ENCODE measurements at places on chromosomes 16 and 17.

DNA sequence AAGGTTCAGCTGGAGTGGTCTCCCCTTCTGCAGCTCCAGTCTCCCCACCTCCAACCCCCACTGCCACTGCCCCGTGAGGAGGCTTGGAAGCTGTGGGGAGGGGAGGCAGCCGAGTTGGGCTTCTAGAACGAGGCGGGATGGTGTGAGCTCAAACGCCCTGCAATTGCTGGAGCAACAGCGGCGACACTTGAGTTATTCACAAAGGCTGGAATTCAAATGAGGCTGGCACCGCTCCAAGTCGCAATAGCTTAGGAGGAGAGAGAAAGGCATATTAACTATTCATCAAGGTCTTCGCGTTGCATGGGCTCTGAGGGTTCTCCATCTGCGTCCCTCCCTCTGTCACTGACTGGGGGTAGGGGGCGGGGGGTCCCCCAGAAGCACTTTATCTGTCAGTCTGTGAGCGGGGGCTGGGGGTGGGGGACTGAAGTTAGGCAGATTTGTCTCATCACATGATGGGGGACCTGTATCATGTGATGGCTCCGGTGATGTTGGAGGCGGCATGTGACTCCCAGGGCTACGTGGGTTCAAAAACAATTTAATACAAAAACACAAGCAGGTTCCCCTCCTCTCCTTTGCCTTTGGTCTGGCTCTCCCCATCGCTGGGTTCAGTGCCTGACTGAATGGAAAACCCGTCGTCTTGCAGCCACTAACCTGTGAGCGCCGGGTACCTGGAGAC lies 70.5 kb downstream of the RBBP6 start:
- peak overlapping the region; percentile 17 for H3K4me3 ChIP-seq
- peaks cover 5% of the 10 kb centered on the region for H3K27me3 ChIP-seq
- H3K27ac ChIP-seq: no peak overlapping the region
- DNase-seq: peak; percentile 59

- H3K27ac ChIP-seq: no peak overlapping the region
- peak; percentile 12 for DNase-seq
- peaks cover 3% of the 10 kb centered on the region for H3K4me1 ChIP-seq
Measured at GRCh38 chr16:65336160-65336559, 214.3 kb upstream of the CDH11 start.

- no peak overlapping the region for H3K4me3 ChIP-seq
- no peaks in the 10 kb centered on the region for H3K27me3 ChIP-seq
- no peaks in the 10 kb centered on the region for H3K4me1 ChIP-seq
- DNase-seq: no peak
Measured at GRCh38 chr17:34076743-34077631, 178.1 kb upstream of the CCL2 start.

DNA sequence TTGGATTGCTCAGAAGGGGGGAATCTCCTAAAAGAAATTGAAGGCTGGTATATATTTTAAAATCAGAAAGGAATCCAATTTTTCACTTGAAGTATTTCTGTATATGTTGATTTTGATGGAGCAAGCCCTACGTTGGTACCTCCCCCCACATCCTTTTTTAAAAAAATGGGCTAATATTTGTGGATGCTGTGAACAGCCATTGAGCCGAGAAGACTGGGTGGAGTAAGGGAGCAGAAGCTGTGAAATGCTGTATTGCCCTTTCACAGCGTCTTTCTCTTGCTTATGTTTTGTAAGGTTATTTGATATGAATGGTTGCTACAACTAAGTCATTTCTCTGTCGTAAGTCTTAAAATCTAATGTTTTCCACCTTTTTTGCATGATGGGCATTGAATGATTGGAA lies 2.3 kb downstream of the PAFAH1B1 start:
- peaks cover 2% of the 10 kb centered on the region for H3K4me1 ChIP-seq
- H3K27me3 ChIP-seq: no peaks in the 10 kb centered on the region
- no peaks in the 10 kb centered on the region for H3K36me3 ChIP-seq
- DNase-seq: peak; percentile 14

DNA sequence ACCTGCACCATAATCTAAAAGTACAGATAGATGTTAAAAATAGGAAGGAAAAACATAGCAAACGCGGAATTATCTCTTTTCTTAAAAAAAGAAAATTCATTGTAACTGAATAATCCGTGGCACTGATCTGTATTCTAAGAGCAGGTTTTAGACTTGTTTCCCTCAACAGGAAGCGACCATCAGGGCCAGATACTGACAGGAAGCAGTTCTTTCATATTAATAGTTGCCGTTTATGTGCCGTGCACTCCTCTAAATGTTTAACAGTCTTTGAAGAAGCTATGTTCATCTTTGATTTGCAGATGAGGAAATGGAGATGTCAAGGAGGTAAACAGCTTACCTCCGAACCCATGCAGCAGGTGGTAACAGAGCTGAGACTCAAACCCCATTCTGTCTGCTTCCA lies 23.6 kb downstream of the DYNLRB2 start:
- no peaks in the 10 kb centered on the region for H3K27me3 ChIP-seq
- no peak overlapping the region for H3K4me3 ChIP-seq
- H3K36me3 ChIP-seq: no peaks in the 10 kb centered on the region
- H3K27ac ChIP-seq: no peak overlapping the region
- DNase-seq: no peak

DNA sequence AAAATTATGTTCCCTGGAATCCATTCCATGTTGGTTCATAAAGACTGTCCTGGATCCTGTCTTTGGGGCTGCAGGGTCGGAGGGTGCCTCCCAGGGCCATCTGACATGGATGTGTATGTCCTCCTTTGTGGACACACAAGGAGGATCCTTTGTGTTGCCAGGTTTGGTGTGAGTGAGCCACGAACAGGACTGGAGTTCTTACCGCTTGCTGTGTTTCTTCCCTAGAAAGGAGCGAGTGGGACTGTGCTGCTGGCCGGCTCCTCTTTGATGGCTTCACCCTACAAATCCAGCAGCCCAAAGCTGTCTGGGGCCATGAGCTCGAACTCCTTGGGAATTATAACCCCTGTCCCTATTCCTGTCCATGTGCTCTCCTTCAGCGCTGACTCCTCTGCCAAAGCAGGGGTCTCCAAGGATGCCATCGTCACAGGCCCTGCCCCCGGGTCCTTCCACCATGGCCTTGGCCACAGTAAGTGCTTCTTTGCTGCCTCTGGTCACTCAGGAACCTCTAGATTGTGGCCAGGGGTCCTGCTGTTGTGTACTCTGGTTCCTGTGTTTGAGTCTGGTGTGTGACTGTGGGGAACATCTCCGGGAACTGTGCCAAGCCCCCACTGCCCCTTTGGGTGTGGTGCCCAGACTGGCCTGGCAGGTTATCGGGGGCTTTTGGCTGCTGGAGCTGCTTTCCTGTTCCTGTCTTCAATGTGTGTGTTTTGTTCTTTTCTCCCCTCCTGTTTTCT lies 29.5 kb downstream of the UBN1 start:
- no peak overlapping the region for H3K4me3 ChIP-seq
- H3K27ac ChIP-seq: no peak overlapping the region
- no peak for DNase-seq
- H3K4me1 ChIP-seq: peaks cover 2% of the 10 kb centered on the region
- H3K36me3 ChIP-seq: peaks cover 33% of the 10 kb centered on the region

- no peaks in the 10 kb centered on the region for H3K27me3 ChIP-seq
- DNase-seq: peak; percentile 13
- no peaks in the 10 kb centered on the region for H3K36me3 ChIP-seq
- H3K4me1 ChIP-seq: no peaks in the 10 kb centered on the region
Measured at GRCh38 chr17:43665084-43665936, 3.6 kb upstream of the MEOX1 start.

- no peak overlapping the region for H3K27ac ChIP-seq
- no peaks in the 10 kb centered on the region for H3K36me3 ChIP-seq
- DNase-seq: no peak
- no peak overlapping the region for H3K4me3 ChIP-seq
- H3K4me1 ChIP-seq: peaks cover 2% of the 10 kb centered on the region
Measured at GRCh38 chr17:67401598-67402504, 24.8 kb downstream of the PITPNC1 start.

DNA sequence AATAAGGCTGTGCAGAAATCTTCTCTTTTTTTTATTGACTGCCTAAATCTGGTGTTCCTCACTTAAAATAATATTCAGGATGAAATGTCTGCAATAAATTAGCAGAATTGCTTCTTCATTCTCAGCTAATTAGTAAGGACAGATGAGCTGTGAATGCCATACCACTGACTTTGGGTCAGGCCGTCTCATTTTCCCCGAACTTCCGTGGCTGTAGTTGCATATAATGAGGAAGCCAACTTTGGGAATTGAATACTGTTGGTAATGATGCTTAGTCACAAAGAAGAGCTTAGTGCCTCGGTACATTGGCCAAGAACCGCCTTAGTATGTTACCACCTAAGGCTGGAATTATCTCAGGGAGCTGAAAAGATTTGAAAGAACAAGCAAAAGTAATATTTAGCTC lies 47.6 kb downstream of the NUP93 start:
- H3K4me3 ChIP-seq: no peak overlapping the region
- H3K4me1 ChIP-seq: no peaks in the 10 kb centered on the region
- no peak for DNase-seq
- no peaks in the 10 kb centered on the region for H3K36me3 ChIP-seq
- no peak overlapping the region for H3K27ac ChIP-seq

- no peaks in the 10 kb centered on the region for H3K36me3 ChIP-seq
- H3K4me3 ChIP-seq: no peak overlapping the region
- H3K27me3 ChIP-seq: no peaks in the 10 kb centered on the region
Measured at GRCh38 chr17:10776381-10776780, 27.5 kb downstream of the TMEM238L start.

GRCh38 chr17:45289301-45290268 lies 27.2 kb downstream of the MAP3K14 start:
- no peak overlapping the region for H3K27ac ChIP-seq
- no peaks in the 10 kb centered on the region for H3K27me3 ChIP-seq
- no peak overlapping the region for H3K4me3 ChIP-seq
- no peak for DNase-seq
- H3K36me3 ChIP-seq: peaks cover 19% of the 10 kb centered on the region

- no peaks in the 10 kb centered on the region for H3K4me1 ChIP-seq
- H3K36me3 ChIP-seq: no peaks in the 10 kb centered on the region
- no peak overlapping the region for H3K4me3 ChIP-seq
- no peak for DNase-seq
- H3K27ac ChIP-seq: no peak overlapping the region
- no peaks in the 10 kb centered on the region for H3K27me3 ChIP-seq
Measured at GRCh38 chr17:83036193-83036592, 43.2 kb upstream of the METRNL start.

DNA sequence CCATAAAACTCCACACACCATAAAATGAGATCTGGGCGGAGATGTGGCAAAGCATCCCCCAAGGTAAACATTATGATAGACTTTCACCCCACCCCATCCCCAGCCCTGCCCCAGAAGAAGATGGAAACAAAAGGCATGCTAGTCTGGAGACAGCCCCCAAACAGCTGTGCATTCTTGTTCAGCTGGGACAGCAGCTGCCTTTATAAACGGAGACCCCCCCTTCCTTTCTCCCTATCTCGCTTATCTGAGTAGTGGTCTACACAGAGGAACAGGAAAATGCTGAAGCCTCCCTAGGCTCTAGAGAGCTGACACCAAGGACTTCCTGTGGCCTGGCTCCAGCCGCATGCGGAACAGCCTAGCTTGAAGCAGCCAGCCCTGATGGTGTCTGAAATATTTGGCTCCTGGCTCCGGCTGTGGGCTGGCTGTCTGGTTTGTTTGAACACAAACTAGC lies 190.3 kb upstream of the ANKFN1 start:
- no peak overlapping the region for H3K27ac ChIP-seq
- no peaks in the 10 kb centered on the region for H3K36me3 ChIP-seq
- no peaks in the 10 kb centered on the region for H3K4me1 ChIP-seq
- no peak for DNase-seq
- no peak overlapping the region for H3K4me3 ChIP-seq

DNA sequence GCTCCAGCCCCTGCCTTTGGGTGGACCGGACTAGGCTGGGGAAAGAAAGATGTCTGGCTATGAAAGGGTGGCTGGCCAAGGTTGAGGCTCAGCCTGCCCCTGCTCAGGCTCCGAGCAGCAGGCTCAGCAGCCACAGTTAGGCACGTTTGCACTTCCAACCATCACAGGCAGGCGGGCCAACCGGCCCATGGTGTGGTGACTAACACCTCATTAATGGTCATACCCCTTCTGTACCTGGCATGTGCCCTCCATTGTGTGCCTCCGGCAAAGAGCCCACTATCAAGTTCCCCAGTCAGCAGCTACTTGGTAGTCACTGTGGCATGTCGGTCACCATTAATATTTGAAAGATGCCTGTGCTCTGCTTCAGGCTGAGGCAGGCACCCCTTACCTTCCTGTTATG lies 6.7 kb downstream of the TBC1D24 start:
- H3K36me3 ChIP-seq: no peaks in the 10 kb centered on the region
- no peak for DNase-seq
- no peak overlapping the region for H3K27ac ChIP-seq
- no peaks in the 10 kb centered on the region for H3K27me3 ChIP-seq

DNA sequence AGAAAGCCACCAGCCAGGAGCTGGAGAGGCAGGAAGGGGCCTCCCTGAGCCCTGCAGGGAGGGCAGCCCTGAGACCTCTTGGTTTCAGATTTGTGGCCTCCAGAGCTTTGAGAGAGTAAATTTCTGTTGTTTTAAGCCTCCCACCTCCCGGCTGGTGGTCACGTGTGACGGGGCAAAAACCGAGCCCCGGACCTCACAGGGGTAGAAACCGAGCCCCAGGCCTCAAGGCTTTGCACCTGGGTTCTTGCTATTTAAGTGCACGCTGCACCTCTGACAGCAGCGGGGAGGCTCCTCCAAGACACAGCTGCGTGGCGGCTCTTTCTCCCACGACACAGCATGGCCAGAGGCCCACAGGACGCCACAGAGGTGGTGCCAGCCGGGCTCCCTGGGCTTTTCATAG lies 17.4 kb upstream of the ZC3H18 start:
- DNase-seq: no peak
- H3K27ac ChIP-seq: no peak overlapping the region
- no peak overlapping the region for H3K4me3 ChIP-seq
- H3K36me3 ChIP-seq: no peaks in the 10 kb centered on the region
- H3K27me3 ChIP-seq: peaks cover 23% of the 10 kb centered on the region

GRCh38 chr16:29708917-29709600 lies 30.1 kb downstream of the QPRT start:
- no peak overlapping the region for H3K27ac ChIP-seq
- no peak overlapping the region for H3K4me3 ChIP-seq
- no peaks in the 10 kb centered on the region for H3K36me3 ChIP-seq
- H3K4me1 ChIP-seq: no peaks in the 10 kb centered on the region

DNA sequence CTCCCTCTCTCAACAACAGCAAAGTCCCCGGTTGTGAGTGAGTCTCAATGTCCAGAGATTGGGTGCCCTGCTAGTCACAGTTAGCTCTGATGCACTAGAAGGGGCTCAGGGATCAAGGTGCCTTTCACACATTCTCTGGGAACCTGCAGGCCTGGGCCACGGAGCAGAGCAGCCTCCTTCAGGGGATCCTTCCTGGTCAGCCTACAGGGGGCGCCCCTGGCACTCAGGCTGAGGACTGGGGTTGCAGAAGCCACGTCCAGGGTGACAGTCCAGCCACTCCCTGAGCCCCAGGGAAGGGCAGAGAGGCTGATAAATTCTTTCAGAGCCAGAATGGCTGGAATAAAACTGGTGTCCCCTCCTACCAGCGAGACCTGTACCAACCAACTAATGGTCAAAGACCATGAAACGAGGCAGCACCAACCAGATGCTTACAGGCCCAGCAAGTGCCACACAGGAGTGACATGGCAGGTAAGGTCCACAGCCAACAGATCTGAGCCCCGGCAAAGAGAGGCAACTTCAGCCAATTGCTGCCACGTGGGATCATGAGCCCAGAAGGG lies 43.5 kb downstream of the ST3GAL2 start:
- no peak overlapping the region for H3K4me3 ChIP-seq
- DNase-seq: peak; percentile 42
- H3K36me3 ChIP-seq: peaks cover 4% of the 10 kb centered on the region
- H3K4me1 ChIP-seq: peaks cover 8% of the 10 kb centered on the region
- no peaks in the 10 kb centered on the region for H3K27me3 ChIP-seq
